ENCODE measurements at places on chromosomes 12 and 14.

GRCh38 chr14:31411218-31411727 is 9.1 kb downstream of the HEATR5A start:
- DNase-seq = no peak

DNA sequence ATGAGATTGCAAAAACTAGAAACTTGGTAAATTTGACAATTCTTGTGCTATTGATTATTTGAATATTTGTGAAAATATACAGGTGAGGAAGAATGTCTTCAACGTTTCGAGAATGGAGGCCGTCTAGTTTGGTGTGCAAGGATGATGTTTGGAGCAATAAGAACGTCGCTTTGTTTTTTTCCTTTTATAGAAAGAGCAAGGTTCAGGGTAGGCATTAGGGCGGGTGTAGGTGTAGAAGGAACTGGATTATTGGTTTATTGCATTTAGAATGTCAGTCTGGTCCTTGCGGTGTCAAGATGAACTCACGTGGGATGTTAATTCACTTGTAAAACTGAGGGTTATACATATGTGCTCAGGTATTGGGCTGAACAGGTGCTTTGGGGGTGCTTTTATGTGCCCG is 1.1 kb downstream of the RPS26 start:
- DNase-seq = no peak

- no peak for DNase-seq
Observed at GRCh38 chr14:106848330-106849121, 1322.1 kb downstream of the TMEM121 start.

DNA sequence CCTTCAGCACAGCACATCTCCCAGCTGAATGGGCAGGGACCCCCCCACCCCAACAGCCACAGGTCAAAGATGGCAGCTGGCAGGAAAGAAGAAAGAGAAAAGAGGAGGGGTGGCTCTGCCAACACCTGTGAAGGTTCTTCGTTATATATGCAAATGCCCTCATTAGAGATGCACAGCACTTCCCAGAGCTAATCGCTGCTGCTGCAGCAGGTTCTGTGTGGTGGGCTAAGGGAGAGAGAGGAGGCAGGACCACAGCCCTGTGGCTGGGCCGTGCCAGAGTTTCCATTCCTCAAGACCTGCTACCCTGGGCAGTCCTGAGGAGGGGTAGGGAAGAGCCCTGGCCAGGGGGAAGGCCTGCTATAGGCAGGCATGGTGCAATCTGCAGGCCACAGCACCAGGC is 28.7 kb downstream of the SMUG1 start:
- DNase-seq = no peak

- DNase-seq = no peak
Observed at GRCh38 chr12:93415723-93416464, 25.9 kb downstream of the UBE2N start.

- DNase-seq = no peak
Observed at GRCh38 chr14:79165471-79166090, 995.4 kb downstream of the NRXN3 start.

GRCh38 chr14:75605916-75606315 is 27.5 kb downstream of the FLVCR2 start:
- no peak for DNase-seq
